Stimulated activated CD8-positive, alpha-beta memory T cell treated with anti-CD3 and anti-CD28 coated beads, Interleukin-2, amount 100 ng/mL, for 1 hour (primary cell): ENCODE measurements at places on chromosomes 7 and 10.

DNA sequence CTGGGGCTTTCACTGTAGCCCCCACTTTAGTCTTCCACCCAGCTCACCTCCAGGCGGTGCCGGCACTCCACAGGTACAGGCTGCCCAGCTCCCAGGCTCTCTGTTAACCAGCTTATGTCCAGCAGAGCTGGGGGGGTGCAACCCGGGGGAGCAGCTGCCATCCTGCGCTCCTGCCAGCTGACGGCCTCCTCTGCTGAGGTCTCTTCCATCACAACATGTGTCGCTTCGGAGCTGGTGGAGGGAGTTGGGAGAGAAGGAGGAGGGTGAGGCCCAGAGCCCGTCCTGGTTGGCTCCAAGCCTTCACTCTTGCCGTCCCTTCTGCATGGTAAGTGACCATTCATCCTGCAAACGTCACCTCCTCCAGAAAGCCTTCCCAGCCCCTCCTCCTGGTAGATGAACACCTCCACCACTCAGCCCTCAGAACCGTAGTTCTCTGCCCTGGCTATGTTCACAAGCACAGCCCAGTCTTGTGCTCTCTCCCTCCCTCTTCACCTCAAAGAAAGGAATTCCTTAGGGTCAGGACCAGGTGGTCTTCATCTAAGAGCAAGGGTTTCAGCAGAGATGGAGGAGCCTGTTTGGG lies 1.6 kb downstream of the POLM start:
- DNase-seq, result no peak

GRCh38 chr7:158957921-158958491 lies 101.6 kb downstream of the DYNC2I1 start:
- no peak for DNase-seq

DNA sequence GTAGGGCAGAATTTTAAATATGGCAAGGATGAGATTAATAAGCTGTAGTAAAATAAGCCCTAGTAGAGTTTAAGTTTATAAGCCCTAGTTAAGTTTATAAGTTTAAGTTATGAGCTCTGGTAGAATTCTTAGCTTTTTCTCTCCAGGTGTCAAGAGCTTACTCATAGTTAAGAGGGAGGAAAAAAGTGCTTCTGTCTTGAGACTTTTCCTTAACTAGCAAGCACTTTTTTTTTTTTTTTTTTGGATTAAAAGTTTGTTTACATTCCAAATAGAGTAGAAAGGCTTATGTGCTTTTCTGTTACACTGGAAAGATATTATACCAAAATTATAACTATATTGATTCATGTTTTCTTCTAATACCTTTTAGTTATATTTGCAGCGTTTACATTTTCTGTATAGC lies 25.5 kb upstream of the MPP7 start:
- no peak for DNase-seq

DNA sequence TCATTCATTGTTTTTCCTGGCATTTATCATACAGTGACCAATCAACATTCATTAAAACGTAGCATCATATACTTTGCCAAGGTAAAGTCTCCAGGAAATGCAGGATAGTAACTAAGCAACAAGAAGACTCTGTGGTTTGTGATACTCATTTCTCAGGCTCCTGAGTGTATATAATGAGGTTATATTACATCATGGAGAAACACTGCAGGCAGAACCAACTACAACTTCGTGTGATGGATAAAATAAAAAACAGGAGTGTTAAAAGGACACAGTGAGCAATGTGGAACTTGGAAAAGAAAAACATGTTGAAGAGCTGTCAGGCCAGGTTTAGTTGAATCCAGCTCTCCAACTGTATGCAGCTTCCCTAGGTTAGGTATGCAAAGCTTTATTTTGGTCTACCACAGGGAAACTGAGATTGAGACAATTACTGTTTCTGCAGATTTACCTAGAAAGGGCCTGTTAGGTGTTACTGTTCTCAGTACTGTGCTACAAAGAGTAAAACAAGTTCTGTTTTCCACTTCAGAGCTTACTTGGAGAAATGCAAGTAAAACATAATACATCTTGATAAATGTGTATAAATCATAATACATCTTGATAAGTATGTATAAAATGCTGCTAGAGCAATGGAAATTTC lies 7.8 kb upstream of the CCNY start:
- no peak for DNase-seq

DNA sequence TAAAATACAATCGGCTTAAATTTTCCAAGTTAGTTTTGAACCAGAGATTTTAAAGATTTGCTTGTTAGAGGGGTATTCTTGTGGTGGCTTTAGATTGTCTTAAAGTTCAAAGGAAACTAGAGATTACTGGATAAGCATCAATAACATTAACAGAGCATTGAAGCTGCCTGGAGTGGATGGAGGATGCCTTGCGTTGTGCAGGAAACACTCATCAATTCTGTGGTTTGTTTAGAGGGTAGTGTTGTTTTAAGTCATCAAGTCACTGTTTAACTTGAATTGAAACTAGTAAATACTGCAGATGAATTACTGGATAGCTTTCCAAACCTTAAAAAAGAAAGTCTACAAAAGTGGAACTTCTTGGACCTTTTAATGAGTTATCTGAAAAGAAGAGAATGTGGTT lies 218.6 kb downstream of the CELF2 start:
- DNase-seq, result no peak

DNA sequence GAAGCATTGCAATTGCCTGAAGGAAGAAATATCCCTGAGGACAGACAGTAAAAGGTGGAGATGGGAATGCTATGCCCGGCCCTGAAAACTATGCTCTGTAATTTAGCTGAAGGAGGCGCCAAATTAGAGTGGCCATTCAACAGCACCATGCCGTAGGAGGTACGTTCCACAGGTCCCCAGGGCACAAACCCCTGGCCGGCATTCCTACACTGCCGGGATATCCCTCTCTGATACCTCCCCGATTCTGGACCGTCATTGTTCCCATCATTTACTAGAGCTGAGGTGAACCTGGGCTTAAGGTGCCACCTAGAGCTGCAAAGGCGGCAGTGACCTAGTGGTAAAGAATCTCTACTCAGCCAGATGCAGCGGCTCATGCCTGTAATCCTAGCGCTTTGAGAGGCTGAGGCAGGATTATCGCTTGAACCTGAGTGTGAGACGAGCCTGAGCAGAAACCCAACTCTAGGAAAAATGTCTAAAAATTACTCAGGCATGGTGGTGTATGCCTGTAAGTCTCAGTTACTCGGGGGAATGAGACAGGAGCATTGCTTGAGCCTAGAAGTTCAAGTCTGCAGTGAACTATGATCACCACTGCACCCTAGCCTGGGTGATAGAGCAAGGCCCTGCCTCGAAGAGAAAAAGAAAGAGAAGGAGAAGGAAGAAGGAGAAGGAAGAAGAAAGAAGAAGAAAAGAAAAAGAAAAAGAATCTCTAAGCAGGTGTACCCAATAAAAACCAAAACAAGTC lies 53.0 kb upstream of the TNKS2 start:
- no peak for DNase-seq

- DNase-seq, result no peak
These were observed 101.1 kb downstream of the TPST1 start for GRCh38 chr7:66306243-66306642.

DNA sequence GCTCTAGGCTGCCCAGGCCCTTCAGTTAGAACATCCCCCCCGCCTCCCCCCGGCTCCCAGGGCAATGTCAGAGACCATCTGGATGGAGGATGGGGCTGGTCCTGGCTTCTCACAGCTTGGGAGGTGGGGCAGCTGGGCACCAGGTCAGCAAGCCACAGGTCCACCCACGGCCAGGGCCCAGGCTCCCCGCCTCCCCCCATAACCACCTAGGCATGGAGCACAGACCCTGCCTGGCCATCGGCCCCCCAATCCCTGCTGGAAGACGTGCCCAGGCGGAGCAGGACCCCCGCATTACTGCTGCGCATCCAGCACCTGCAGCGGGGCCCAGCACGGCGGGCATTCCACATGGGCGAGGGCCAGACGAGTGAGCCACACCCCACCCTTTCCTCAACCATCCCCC lies 169.6 kb downstream of the ELFN1 start:
- no peak for DNase-seq

DNA sequence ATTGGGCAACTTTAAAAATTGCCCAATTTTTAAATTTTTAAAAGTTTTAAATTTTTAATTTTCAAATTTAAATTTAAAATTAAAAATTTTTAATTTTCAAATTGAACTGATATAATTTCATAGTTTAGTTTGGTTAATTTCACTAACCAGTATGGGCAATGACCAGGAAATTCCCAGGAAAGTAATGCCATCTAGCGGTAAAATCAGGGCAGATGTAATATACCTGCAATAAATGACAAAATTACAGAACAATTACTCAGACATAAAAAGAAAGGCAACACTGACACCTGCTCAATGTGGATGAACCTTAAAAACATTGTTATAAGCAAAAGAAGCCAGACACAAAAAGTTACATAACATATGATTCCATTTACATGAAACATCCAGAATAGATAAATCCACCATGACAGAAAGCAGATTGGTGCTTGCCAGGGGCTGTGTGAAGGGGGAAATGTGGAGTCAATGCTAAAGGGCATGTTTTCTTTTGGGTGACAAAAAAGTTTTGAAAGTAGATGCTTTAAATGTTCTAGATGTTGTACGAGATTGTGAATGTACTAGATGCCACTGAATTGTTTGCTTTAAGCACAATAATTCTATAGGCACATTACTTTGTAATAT lies 28.6 kb upstream of the SLC16A12 start:
- no peak for DNase-seq

DNA sequence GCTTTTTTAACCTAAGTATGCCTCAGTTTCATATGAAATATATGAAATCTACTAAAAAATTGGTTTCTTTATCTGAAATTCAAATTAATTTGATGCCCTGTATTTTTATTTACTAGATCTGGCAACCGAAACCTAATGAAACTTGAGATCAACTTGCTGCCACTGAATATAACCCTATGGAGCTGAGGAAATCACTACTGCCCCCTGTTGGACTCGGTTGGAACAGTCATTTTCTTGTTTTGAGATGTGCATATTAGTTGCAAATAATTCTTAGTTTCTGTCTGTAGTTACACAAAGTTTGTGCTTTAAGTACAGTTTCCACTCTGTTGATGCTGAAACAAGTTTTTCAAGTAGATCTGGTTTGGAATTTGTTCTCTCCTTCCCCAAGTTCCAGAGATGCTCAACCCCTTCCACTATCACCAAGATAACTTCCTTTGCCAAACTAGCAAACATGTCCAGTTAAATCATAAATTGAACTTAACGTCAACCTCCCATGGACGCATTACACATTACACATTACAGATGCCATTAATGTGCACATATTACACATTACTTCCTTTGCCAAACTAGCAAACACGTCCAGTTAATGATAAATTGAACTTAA lies 22.2 kb upstream of the EXOC4 start:
- no peak for DNase-seq

DNA sequence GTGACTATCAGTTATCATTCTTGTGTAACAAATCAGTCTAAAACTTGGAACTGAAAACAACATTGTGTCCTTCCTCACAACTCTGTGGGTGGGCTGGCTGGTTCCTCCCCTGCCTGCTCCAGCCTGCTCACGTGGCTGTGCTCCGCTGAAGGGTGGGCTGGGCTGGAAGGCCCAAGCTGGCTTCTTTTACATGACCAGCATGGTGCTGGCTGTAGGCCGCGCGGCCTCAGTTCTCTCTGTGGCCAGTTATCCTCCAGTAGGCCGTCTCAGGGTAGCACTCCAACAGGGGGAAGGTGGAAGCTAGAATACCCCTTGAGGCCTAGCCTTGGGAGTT lies 11.3 kb downstream of the ADAMTS14 start:
- DNase-seq, result no peak

DNA sequence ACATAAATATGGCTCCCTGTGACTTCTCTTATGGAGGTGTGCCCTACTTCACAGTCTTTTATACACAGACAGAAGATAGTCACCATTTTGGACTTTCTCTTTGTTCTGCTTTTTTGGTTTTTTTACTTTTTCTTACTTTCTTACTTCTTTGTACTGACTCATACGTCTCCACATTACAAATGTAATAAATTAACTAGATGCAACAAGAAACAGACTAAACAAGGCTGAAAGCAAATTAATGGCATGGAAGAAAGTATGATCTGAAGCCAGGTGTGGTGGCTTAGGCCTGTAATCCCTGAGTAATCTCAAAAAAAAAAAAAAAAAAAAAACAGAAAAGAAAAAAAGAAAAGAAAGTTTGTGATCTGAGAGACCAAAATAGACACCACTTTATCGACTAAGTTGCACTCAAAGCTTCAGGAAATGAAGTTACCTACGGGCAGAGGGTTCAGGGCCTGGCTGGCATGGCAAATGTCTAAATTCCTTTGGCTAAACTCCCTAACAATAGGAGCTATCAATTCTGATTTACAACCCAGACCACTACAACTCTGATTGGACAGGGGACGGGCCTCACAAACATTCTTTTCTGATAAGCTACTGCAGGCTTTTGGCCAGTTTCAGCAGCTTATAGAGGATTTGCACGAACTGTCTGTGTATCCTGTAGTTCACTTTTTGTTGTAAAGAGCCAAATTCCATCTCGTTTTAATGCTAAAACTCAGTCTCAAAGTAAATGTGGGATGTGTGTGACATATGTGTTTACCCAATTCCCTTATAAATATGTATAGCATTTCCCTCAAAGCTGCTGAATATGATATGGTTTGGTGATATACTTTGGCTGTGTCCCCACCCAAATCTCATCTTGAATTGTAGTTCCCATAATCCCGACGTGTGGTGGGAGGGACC lies 129.1 kb downstream of the SEPTIN14 start:
- no peak for DNase-seq

DNA sequence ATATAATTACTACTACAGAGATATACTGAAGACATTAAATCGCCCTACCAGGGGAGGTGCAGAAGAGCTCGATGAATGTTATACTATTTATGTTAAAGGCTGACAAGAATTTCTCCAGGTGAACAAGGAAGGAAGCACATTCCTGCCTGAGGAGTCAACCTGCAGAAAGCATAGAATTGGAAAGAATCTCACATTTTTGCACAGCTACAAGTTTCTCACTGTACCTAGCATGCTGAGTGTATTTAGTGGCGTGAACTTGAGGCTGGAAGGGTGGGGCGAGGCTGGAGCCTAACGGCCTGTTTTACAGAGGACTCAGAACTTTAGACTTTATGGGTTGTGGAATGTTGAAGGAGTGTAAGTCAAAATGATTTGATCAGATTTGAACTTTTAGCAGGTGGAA lies 373.6 kb upstream of the LRGUK start:
- DNase-seq, result no peak

- DNase-seq, result no peak
These were observed at the start of gene NEURL1 for GRCh38 chr10:103493362-103493915. Gene NEURL1, plus strand, starts transcription at chr10:103493705. Its CDS starts 683 bp downstream, at chr10:103494388.

DNA sequence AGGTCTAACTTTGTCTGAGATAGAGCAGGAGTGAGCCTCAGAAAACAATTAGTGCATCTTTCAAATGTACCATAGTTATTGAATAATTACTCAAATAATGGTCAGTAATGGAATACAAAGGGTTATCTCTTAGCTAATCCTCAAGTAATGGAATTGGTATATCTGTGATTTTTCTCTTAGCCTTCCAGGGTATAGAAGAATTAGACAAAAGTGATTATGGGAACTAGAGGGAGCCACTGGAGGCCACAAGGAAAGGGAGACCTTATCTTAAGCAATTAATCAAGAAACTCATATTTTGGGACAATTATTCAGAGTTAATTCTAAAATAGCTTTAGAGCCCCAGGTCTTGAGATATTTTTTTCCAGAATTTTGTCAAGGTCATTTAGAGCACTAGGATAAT lies 110.0 kb upstream of the GATA3 start:
- no peak for DNase-seq
